T follicular helper cell (primary cell): ENCODE measurements at places on chromosomes 7 and 10.

DNA sequence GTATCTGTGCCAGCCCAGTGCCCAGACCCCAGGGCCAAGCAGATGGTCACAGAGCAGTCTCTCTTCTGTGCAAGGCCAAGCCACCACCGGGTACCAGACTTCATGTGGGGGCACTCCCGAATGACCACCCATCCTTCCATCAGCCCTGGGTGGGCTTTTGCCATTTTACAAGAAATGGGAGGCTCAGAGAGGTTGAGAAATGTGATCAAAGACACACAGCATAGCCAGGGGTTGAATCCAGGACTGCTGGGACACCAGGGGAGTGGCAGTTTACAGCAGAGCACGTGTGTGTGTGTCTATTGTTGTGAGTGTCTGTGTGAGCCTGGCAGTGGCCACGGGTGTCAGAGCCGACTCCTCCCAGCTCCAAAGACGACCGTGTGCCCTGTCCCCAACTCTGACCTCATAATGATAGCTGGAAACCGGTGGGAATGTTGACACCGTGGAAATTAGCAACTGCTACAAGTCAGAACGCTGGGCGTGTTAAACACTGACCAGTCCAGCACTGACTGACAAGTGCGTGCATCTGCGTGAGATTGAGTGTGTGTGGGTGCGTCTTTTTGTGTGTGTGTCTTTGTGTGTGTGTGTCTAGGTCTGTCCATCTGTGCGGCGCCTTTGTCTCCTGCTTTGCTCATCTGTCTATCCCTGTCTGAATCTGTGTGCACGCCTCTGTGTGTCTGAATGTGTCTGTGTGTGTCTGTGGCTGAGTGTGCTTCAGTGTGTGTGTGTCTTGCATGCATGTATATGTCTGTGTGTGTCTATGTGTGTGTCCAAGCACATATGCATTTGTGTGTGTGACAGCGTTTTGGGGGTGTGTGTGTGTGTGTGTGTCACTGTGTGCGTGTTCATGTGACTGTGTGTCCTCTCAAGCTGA, 17.2 kb upstream of the SLC29A4 start:
- no peak for DNase-seq

GRCh38 chr7:125971656-125972055, 1042.0 kb upstream of the POT1 start:
- no peak for DNase-seq

GRCh38 chr10:102588875-102589274, 55.4 kb upstream of the TRIM8 start:
- DNase-seq: no peak

DNA sequence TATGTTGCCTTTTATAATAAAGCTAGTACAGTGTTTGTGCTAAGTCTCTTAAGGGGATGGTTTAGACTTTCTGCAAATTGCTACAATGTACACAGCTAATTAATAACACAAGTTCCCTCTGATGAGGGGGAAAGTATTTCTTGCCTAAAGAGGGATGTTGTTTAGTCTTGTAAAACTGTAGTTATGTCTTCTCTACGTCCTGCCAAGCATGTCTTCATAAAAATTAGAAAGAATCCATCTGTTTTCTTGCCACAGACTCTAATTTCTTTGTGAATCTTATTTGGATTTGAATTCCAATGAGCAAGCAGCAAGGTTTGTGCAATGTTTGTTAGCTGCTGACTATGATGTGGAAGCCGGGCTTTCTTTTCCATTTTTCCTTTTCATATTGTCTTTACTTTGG, 28.2 kb downstream of the ADARB2 start:
- no peak for DNase-seq

- no peak for DNase-seq
These were observed 11.2 kb downstream of the CAPZA2 start for GRCh38 chr7:116873619-116874018.

- DNase-seq: no peak
These were observed 96.2 kb upstream of the MEOX2 start for GRCh38 chr7:15782656-15783055.

DNA sequence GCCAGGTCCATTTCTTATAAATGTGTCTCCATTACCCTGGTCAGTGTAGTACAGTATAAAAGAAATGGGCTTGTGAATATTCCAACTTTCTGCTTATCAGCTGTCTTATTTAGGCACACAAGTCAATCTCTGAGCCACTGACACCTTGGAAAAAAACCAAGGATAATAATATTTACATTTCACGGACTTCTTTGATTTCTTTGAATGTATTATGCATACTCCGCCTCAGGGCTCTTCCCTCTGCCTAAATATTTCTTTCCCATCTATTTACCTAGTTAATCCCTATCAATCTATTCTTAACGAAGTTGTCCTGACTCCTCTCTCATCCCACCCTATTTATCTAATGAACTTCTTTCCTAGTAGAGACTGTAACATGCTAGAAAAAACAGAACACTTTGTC, 253.8 kb downstream of the CRPPA start:
- no peak for DNase-seq

DNA sequence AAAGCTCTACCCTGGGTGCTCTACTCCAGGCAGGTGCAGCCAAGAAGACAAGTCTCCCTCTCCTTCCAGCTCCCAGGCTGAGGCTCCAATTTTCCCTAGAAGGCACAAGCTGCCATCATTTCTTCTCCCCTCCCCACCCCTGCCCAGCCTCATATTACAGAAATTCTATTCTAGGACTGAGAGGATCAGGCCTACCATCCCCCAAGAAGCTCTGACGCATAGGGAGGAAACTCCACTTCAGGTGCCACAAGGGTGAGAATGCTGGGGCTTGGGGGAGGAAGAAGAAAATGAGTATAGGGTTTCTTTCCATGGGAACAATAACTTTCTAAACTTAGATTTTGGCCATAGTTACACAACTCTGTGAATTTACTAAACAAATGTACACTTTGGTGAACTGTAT, 35.3 kb downstream of the FEZF1 start:
- no peak for DNase-seq

DNA sequence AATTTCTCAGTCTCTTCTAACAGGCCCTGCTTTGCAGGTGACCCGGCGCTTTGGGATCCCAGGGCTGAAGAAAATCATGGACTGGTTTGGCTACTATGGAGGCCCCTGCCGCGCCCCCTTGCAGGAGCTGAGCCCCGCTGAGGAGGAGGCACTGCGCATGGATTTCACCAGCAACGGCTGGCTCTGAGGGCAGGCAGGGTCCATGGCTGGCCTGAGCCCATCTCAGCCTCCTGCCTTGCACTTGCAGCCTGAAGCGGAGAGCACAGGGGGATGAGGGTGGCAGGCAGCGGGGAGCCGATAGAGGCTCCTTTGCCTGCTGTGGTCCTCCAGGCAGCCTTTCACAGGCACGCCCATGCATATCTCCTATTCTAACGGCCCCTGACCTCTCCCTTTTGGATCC, 21.8 kb downstream of the MORN4 start:
- DNase-seq: no peak

DNA sequence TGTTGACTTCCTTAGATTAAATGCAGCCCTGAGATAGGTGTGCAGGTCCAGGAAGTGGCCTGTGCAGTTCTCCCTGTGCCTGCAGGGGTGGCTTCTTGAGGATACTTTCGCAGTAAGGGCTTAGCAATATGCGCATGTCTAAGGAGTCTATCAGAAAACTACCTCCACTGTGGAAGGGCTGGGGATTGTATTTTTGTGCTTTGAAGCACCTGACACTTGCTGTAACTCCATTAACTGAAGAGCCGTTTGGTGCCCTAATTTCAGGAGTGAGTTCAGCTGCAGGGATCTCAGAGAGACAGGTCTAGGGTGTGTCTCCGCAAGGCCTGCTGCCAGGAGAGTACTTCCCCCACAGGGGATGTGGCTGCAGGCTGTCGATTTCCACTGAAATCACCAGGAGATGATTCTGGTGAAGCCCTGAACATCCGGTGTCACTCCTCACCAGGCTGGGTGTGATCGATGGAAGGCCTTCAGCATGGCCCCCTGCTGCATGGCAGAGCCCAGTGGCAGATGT, 35.5 kb downstream of the IKZF1 start:
- DNase-seq: peak; percentile 49

- no peak for DNase-seq
These were observed 16.6 kb upstream of the TAS2R60 start for GRCh38 chr7:143426479-143427142.

DNA sequence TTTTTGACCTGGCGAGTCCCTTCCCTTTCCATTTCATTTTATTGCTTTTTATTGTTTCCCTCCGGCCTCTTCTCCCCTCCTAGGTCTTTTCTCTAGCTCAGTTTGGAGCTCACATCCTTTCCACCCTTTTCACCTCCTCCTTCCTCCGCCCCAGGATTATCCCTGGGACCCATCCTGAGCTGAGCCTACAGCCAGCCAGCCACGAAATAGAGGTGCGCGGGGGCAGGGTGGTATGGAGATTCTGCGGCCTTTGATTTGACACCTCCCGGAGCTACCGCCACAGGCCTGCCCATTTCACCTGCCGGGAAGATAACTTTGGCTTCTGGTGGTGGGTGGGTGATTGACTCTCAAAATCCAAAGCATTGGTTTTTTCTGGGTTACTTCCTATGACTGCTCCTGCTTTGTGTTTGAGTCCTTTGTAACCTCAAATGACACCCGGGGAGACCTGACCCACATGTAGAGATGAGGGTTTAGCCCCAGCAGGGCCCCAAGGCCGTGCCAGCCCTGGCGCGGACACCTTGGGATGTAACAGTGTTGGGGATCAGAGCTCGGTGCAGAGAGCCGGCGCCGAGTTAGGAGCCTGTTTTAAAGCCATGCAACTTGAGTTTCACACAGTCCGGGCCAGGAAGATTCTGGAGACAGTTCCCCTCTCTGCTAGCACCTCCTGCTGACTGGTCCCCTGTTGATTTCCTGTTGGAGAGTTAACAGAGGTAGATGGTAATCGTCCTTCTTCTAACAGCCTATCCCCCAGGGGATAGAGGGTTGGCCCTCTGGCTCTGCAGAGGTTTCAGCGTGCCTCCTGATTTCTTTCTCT, 1.5 kb downstream of the DUSP5 start:
- DNase-seq: peak; percentile 22

DNA sequence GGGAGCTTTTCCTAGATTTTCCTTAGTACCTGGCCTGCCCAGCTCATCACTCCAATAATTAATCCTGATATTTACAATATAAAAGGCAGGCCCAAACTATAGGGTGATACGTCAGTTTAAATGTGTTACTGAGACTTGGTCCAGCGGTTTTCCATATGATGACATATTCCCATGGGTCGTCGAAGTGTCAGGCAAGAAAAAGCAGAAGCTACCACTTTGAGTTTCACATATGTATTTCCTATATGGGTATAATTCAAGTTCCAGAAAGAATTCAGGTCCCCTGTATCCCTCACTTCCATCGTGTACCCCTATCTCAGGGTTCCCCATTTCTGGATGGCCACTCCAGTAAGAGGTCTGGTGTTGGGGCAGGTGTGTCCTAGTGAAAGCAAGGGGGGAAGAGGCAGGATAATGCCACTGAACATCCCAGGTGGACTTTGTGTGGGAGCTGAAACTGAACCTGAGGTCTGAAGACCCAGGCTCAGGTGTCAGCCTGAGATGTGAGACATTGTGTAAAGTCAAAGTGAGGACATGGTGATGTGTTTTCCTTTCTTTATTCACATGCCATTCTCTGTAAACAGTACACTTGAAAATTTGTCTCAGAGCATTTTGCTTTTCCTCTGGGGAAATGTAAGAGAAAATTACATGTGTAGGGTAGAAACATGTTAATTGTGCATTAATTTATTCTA, 167.8 kb downstream of the PLXDC2 start:
- no peak for DNase-seq

DNA sequence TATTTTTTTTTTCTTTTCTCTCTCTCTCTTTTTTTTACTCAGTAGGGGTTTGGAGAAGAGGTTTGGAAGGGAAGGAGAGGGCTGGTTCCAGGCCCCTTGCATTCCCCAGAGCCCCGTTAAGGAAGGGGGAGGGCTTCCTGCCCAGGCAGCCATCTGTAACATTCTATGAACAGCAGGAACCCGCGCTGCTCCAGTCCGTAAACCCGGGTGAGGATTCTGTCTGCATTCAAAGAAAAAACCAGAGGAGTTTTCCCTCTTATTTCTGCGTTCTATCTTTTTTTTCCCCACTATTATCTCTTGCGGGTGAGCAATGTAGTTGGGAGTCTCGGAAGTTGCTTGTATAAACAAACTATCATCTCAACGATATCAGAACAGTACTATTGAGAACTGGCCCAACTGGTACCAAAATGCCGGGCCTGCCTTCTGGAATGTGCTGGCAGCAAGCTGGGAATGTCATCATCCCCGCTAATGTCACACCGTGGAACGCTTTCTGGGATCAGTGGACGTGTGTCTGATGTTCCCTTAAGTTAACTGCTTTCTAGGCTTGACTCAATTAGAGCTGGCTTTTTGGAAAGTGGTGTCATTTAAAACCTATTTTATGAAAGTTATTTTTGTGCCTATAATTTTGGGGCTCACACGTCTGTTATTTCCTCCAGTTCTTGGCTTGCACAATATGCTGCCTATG, 153.1 kb upstream of the MEOX2 start:
- no peak for DNase-seq

DNA sequence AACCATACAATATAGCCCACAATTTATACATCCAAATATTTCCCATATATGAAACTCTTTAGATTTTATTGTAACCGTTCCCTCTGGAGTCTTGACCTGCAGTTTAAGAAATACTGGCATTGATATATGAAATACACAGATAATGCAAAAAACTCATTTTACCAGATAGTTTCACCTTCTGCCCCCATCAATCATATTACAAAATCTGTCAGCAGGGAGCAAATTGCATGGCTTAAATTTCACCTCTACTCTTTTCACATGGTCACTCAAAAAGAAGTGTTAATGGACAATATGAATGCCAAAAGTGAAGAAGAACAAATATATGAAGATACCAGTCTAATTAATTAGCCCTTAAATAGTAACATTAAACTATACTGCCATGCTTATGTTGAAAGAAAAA, 57.0 kb upstream of the TMEM106B start:
- no peak for DNase-seq

DNA sequence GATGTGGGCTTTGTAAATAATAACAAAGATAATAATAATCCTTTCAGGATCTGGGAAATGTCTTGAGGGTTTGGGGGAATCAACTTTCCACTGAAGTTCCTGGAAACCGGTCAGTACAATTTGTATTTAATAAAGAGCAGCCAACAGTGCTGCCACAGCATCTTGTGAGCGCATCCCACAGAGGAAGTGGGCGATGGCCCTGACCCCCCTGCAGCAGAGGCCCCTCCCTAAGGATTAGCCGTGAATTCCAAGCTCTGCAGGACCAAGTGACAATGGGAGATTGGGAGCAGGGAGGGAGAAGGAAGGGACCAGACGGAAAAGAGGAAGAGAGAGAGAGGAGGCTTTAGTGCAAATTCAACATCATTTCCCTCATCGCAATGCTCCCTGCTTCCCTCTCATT, 349.2 kb downstream of the RNLS start:
- DNase-seq: no peak

- no peak for DNase-seq
These were observed 39.5 kb downstream of the FAM20C start for GRCh38 chr7:231858-232246.

- DNase-seq: no peak
These were observed 159.5 kb downstream of the PPP1R9A start for GRCh38 chr7:95066737-95067530.

DNA sequence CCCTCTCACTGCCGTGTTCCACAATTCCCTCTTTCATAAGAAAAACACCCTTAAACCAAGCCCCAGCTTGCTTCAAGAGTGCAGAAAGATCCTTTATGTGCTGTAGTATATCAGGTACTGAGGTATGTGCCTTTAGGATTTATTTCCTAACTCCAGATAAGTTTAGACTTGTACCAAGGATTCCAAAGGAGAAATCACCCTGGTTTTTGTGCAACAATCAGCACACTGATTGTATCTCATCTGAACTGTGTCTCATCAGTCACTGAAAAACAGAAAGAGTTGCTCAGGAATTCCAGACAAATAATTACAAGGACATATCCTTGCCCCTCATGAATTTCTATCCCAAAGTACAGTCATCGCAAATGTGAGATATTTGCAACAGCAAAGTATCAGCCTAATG, 77.2 kb upstream of the PTPRZ1 start:
- no peak for DNase-seq

GRCh38 chr10:20004087-20004523, 187.9 kb downstream of the PLXDC2 start:
- DNase-seq: no peak
